Activated gamma-delta T cell (primary cell): ENCODE measurements at places on chromosomes 16 and 17.

DNA sequence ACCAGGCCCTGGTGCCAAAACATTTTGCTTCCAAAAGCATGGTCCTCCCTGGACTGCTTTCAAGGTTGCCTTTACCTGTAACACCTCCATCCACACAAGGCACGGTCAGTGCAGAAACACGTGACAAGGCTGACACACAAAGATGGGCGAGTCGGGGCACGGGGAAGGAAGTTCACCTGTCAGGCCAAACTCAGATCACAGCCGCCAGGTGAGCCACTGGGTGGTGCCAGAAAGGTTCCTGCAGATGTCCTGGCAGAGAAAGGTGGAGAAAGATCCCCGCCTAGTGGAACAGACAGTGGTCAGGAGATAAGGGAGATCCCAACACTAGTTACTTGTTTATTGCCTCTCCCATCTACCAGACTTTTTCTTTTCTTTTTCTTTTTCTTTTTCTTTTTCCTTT is 155.3 kb downstream of the AIPL1 start:
- no peak for DNase-seq

DNA sequence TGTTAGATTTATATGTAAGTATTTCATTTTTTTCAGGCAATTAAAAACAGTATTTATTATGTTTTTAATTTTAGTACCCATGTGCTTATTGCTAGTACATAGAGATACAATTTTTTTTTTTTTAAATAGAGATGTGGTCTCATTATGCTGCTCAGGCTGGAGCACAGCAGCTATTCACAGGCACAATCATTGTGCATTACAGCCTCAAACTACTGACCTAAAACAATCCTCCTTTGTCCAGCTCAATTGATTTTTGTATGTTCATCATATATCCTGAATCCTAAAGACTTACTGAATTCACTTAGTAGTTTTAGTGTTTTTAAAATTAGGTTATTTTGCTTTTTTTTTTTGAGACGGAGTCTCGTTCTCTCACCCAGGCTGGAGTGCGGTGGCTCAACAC is 26.3 kb downstream of the SPECC1 start:
- no peak for DNase-seq

DNA sequence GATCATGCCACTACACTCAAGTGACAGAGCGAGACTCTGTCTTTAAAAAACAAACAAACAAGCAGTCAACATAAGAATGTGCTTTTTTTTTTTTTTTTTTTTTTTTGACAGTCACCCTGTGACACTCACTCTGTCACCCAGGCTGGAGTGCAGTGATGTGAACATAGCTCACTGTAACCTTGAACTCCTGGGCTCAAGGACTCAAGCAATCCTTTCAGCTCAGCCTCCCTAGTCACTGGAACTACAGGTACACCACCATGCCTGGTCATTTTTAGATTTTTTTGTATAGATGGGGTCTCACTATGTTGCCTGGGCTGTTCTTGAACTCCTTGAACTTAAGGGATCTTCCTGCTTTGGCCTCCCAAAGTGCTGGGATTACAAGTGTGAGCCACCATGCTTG is 15.3 kb upstream of the CHP2 start:
- DNase-seq, result no peak

DNA sequence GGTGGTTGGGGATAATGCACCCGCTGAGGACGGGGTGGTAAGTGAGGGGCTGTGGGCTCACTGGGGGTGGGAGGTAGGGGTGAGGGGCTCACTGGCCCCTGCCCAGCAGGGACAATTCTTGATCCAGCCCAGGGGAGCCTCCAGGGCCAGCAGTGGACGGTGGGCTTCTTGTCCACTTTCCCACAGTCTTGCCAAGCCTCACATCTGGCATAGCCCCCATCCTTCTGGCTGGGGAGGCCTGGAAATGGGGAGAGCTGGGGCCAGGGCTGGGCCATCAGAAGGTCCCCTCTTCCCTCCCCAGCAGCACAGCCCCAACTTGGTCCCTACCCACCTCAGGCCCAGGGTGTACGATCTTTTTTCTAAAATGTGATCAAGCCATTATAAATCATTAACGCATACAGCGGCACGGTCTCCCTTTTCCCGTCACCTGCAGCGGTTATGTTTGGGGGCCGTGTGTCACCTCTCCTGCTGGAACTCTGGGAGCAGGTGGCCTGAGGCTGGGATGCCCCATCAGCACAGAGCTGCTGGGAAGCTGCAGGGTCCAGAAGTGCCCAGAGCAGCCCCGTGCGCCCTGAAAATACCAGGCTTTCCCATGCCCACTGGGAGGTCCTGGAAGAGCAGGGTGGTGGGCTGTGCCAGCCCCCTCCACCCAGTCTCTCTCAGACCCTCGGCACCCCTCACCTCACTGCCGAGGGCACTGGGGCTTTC is 7.2 kb upstream of the SETD6 start:
- no peak for DNase-seq

DNA sequence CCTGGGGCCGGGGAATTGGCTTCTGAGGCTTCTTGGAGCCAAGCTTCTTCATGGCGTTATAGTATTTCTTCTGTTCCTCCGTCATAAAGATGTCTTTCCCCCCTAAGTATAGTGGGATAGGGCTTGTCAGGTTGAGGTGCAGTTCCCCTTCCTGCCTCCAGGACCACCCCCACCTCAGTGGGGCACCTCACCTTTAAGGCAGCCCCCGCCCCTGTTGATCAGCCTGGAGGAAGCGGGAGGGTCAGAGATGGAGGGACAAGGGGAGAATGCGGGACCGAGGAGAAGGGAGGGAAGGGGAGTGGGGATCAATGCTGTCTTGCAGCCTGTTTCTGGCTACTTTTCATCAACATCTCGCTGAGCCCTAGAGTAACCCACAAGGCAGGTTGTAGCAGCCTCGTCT is 11.6 kb upstream of the CD79B start:
- no peak for DNase-seq

DNA sequence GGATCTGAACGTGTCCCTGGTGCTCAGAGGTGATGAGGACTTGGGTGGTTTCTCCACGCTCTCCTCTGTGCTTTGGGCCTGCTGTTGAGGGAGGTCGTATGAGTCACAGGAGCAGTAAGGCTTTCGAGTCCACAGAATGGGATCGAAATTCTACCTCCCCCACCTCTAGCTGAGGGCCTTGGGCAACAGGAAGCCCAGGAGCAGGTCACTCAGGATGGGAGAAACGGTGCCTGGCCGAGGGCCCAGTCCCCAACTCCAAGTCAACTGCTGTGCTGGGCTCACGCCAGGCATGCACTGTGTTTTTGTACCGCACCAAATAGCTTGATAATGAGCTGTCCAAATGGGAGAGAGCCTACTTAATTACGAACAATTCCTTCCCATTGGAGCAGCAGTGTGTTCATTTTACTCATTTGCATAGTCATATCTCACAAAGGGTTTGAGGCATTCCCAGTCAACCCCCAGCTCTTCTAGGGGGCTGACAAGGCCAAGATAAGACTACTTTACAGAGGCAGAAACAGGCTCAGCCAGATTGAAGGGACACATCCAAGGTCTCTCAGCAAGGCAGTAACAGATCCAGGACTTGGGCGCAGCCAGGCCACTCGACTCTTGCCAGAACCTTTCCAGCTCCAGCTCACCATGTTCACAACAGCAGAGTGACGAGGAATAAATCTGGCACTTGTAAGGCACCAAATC is 53.6 kb downstream of the WNT3 start:
- no peak for DNase-seq

DNA sequence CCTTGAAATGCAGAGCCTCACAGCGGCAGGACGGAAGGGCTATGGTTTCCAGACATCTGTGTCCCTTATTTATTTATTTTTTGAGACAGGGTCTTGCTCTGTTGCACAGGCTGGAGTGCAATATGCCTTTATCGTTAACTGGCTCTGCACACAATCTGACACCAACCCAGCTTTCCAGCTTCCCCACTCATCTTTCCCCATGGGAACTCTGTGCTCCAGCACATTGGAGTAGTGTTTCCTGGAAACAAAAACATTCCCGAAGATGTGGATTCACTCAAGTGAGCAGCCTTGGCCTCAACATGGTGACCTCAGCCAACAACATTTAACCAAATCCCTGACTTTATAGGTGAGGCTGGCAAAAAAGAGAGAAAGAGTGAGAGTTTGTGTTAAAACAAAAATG is 307.1 kb downstream of the TMEM114 start:
- DNase-seq, result no peak

GRCh38 chr17:65523853-65524664 is 37.4 kb downstream of the AXIN2 start:
- DNase-seq, result no peak

GRCh38 chr17:6701719-6702118 is 11.4 kb downstream of the SLC13A5 start:
- no peak for DNase-seq

- DNase-seq, result no peak
Measured at GRCh38 chr16:26382586-26382985, 684.1 kb upstream of the C16orf82 start.

DNA sequence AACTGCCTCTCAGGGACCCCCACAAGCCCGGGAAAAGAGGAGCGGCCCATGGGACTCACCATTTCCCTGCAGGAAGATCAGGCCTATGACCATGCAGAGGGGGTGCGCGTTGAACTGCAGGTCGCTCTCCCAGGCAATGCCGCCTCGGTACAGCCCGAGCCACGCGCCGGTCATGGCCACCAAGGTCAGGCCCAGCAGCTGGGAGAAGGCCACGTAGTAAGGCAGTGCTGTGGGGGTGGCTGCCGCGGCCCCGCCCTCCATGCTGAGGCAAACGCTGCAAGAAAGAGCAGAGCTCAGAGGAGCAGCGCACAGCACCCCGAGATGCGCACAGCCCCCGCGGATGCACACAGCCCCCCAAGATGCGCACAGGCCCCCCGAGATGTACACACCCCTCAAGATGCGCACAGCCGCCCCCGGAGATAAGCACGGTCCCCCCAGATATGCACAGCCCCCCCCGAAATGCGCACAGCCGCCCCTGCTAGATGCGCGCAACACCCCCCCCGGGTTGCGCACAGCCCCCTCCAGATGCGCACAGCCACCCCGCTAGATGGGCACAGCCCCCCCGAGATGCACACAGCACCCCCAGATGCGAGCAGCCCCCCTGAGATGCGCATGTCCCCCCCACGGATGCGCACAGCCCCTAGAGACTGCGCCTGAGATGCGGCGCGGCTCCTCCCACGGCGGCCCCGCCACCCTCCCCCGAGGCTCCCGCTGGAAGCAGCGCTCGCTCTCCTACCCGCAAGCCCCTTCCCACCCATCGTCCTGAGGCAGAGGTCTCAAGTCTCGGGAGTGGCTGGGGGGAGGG is 8.6 kb downstream of the CYB561 start:
- no peak for DNase-seq

DNA sequence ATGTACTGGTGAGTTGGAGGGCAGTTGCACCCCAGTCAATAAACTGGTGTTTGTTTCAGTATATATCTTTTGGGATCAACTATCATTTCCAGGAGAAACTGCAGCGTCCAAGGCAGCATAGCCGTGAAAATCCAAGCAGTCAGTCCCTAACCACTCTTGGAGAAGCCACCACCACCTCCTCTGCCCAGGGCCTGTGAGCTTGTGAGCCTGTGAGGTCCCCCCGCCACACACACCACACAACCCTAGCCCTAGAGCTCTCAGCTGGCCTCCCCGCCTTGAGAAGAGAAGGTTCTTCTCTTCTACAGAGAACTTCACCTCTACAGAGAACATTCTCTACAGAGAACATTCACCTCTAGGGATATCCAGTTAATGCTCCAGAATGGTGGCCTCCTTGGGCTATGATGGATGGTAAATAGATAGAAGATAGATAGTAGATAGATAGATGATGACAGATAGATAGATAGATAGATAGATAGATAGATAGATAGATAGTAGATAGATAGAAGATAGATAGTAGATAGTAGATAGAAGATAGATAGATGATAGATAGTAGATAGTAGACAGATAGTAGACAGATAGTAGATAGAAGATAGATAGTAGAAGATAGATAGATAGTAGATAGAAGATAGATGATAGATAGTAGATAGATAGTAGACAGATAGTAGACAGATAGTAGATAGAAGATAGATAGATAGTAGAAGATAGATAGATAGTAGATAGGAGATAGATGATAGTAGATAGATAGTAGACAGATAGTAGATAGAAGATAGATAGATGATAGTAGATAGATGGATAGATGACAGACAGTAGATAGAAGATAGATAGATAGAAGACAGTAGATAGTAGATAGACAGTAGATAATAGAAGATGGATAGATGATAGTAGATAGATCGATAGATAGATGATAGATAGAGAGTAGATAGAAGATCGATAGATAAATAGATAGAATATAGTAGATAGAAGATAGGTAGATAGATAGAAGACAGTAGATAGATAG is 13.7 kb downstream of the ALOX15B start:
- DNase-seq, result no peak

- no peak for DNase-seq
Measured at GRCh38 chr16:85517154-85517553, 96.0 kb upstream of the GSE1 start.

- DNase-seq, result no peak
Measured at GRCh38 chr16:85163278-85164112, 51.2 kb upstream of the CIBAR2 start.

- no peak for DNase-seq
Measured at GRCh38 chr16:87828071-87828906, 41.0 kb downstream of the SLC7A5 start.

DNA sequence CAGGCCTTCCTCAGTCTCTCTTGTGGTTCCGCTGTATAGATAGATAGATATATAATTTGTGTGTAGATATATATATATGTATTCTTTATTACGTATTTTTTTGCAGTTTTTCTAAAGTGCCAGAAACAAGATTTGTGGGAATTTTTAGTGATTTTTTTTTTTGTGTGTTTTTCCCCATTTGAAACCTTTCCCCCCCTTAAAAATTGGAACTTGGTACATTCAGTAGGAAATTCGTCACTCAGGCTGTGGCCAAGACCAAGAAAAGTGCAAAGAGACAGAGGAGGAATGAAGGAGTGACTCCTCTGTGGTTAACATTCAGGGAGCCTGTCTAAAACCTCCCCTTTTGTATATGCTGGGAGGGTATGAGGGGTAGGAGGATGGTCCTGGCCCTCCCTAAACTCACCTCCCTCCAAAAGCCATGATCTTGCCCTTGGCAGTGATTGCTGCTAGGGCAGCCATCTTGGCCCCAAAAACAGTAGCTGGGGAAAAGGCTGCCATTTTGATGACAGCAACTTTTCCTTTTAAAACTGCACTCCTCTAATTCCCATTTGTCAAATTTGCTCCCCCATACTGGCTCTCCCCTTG is 15.2 kb downstream of the CHRNB1 start:
- DNase-seq, result no peak

DNA sequence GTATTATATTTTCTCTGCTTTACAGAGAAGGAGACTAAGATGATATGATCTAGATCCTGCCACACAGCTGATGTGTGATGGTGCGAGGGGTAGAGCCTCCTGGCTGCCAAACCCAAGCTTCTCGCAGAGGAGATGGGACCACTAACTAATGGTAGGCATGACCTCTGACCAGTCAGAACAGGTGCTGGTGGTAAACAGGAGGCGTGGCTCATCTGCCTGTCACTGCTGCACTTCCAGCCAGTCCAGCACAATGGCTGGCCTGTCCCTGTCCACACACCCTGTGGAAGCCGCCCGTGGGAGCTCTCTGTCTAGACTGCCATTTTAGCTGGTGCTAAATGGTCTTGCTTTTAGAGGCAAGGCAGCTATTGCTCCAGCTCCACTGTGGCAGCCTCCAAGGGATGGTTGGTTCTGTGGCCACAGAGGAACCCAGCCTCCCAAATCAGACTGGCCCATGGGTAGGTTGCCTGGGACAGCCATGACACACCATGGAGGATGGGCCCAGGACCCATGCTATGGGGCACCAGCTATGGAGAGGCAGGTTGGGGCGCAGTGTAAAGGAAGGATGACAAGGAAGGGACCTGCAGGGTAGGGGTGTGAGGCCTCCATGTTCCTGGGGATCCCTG is 86.7 kb downstream of the KSR1 start:
- no peak for DNase-seq

GRCh38 chr17:17204041-17204591 is 2.0 kb downstream of the PLD6 start:
- no peak for DNase-seq

GRCh38 chr16:88442383-88442726 is 10.7 kb upstream of the ZFPM1 start:
- DNase-seq, result no peak
